CD8-positive, alpha-beta memory T cell (primary cell): ENCODE measurements at places on chromosomes 7 and 10. TPM values are rescaled to one million over a fixed set of nuclear protein-coding genes. Genes with fewer than 3 reads are reported as not detected.

GRCh38 chr7:141619745-141620144 lies 68.5 kb downstream of the AGK start:
- no peak for DNase-seq

GRCh38 chr10:110162741-110163145 lies 44.7 kb upstream of the MXI1 start:
- DNase-seq: no peak

TMEM26 gene
- not detected for total RNA-seq

- no peak for DNase-seq
Measured at GRCh38 chr7:120441850-120442249, 168.9 kb downstream of the KCND2 start.

- DNase-seq: no peak
Measured at GRCh38 chr7:40356312-40356711, 221.5 kb downstream of the SUGCT start.

GRCh38 chr10:15325243-15325943 lies 45.7 kb downstream of the FAM171A1 start:
- DNase-seq: no peak

DNA sequence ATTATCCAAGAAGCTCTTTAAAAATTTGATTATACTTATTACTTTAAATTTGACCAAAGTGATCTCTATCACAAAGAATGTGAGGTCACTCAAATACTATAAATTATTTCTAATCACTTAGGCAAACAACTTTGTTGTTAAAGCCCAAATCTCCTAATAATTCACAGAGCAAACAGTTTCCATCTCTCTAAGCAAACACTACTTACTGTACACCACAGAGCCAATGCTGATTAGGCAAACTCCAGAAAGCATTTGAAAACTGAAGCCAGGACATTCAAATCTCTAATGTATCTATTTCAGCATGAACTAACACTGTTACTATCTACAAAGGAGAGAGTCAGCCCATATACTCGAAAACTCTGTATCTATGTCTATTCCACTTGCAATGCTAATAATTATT lies 107.1 kb downstream of the RNF32 start:
- no peak for DNase-seq

DNA sequence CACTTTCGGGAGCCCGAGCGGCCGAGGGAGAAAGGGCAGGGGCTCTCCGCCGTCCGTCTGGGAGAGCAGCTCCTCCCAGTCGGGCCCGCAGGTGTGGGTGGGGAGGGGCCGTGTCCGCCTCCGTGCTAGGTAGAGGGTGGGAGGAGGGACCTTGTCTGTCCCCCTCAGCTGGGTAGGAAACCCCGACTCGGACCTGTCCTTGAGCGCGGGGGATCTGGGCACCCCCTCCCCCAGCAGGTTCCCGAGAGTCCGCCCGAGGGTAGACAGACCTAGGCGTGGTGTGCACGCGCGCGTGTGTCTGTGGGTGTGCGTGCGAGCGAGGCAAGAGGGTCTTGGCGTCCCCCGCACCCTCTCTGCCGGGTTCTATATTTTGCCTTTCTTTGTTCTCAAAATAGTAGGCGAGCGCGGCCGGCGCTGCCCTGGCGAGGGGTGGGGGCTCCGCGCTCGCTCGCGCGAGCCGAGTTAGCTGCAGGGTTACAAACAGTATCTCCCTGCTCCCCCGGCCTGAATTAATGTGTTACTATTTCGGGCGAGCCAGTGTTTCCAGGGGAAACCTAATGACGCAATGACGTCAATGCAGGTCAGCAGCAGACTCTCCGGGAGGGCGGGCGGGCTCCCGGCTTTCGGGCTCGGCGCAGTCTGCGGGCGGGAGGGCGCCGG lies 73.9 kb upstream of the LEP start:
- DNase-seq: no peak

DNA sequence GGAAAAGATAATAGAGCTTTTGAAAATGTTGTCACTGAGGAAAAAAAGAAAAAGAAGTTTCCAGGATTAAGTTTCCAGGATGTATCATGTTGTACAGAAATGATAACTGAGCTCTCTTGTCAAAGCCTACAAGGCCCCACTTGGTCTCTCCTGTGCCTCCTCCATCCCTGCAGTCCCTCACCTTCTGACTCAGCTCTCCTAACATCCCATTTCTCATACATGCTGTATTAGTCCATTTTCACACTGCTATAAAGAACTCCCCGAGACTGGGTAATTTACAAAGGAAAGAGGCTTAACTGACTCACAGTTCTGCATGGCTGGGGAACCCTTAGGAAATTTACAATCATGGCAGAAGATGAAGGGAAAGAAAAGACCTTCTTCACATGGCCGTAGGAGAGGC lies 3.8 kb upstream of the DGKI start:
- DNase-seq: no peak

NCF1 gene
- total RNA-seq: 0.27 TPM

PI4K2A gene
- total RNA-seq: 15.9 TPM

PPP1R9A gene
- not detected for total RNA-seq

GRCh38 chr10:43959364-43960134 lies 310.9 kb upstream of the ZNF32 start:
- no peak for DNase-seq

LAMB1 gene
- total RNA-seq: not detected

TAS2R5 gene
- total RNA-seq: 0.88 TPM

EFCAB10 gene
- total RNA-seq: not detected

ELAPOR2 gene
- 2.4 TPM for total RNA-seq

MMP21 gene
- not detected for total RNA-seq

- no peak for DNase-seq
Measured at GRCh38 chr10:3467052-3467951, 294.7 kb upstream of the PITRM1 start.

DNA sequence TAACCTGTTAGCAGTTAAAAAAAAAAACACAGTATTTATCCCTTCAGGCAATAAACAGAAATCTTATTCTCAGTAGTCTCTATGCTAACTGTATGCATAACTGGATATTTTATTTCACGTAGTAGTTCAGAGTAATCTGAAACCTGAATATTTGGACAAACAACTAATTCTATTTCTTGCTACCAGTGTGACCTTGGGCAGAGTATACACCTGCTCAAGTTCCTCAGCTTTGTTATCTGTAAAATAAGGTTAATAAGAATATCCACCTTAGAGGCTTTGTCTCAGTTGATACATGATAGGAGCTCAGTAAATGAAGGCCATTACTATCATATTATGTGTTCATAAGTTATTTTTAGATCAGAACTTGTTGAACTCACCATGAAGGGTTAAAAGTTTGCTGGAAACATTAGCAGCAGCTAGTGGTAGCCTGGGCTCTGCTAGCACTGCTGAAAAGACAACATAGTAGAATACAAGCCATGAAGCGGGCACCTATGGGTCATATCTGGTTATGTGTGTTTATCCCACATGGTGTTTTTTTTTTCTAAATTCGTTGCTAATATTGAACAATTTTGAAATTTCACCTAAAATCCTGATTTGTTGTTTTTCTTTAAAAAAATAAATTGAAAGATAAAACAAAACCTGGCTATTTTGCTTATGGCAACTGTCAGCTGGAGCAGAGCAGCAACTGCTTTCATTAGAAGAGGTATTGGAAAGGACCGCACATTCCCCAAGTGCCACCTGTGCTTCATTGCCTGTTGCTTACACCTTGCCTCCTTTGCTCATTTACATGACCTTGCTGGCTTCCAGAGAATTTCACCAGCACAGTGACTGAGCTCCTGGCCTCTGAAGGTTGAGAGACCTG lies 303.0 kb downstream of the PRKG1 start:
- no peak for DNase-seq

DNA sequence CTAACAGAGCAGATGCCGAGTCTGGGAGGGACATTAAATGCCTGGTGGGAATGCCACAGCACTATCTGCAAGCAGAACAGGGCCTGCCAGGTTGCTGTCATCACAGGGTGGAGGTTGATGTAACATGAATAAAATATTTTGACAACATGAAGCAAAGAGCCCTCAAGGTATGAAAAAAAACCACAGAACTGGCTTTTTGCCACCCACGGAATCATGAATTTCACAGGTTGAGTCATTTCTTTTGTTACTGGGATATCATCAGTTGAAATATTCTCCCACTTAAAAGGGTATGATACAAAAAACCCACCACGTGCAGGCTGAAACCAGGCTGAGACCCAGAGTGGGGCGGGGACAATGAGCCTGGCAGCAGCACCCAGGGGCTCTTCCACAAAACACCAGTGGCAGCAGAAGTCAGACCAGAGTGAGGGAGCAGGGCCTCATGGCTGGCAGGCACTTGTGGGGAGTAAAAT lies 220.1 kb downstream of the TNS3 start:
- no peak for DNase-seq

- DNase-seq: no peak
Measured at GRCh38 chr7:45716380-45717203, 142.4 kb downstream of the ADCY1 start.

- DNase-seq: no peak
Measured at GRCh38 chr10:72330069-72330426, 24.7 kb downstream of the DNAJB12 start.

DNA sequence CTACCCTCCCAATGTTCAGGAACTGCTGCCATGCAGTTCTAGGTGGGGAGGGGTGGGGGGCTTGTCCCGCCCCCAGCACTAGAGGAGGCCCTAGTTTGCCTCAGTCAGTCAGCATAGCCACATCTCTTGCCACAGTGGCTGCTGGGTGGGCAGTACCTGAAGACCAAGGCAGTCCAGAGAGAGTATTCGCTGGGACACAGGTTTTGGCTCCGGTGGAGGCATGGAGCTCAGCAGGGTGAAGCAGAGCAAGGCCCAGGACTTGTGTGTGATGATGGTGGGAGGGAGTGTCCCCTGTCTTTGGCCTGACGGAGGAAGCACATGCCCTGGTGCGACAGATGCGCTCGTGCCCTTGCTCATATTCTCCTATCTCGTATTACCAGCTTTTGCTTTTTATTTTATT lies 24.7 kb upstream of the ZCCHC24 start:
- no peak for DNase-seq
